ENCODE measurements at places on chromosomes 16 and 17.

DNA sequence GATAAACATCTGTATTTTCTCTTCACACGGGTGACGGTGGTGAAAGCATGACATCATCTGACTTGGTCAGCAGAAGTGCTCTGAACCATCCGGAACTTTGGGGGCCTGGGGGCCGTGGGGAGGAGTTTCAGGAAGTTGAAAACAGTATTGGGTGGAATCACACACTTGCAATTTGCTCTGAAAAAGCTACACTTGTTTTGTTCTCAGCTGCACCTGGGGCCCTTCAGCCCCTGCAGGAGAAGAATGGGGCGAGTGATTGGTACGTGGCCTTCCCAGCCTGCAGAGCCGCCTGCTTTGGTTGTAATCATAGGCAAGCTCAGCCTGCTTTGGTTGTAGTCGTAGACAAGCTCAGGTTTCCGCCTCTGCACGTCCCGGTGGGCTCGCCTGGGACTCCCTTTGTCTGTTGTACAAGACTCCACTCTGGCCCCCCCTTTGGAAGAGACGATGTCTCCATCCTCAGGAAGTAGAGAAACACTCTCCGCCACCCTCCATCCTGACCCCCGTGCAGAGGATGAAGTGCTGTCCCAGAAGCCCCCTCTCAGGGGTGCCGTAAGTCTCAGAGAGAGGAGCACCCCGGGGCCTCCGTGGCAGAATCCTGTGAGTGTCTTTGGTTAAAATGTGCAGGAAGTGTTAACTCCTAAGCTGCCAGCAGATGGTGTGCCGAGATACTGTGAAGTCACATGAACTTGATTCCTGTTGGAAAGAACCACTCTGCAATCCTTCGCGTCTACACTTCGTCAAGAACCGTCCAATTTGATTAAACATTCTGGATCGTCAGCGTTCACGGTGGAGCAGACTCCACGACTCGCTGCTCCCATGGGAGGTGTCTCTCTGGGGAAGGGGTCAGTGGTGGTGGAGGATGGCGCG, 5.4 kb downstream of the BANP start:
- DNase-seq: no peak

- peak; percentile 80 for DNase-seq
These were observed 7.3 kb downstream of the CYGB start for GRCh38 chr17:76530095-76530723.

DNA sequence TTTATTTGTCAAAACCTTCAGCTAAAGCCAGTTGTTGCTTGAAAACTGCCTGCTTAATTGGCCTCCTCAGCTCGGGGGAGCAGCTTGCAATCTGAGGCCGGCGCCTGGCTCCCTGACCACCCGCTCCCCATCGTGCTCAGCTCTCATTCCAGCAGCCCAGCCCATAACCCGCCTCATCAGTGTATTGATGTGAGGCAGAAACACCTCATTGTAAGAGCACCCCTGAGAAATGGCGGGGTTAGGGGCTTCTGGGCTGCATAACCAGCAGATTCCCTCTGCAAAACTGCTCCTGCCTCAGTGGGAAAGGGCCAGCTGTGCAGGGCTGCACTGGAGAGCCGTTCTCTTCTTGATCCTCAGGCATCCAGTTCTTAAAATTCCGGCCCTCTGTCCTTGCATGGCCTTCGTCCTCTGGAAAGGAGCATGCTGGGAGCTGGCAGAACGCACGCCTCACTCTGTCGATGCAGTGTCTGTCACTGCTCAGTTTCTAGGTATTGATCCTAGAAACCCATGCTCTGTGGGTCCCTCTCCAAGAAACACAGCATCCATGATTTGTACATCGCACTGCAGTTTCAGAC, 113.8 kb upstream of the CHMP6 start:
- DNase-seq: no peak

DNA sequence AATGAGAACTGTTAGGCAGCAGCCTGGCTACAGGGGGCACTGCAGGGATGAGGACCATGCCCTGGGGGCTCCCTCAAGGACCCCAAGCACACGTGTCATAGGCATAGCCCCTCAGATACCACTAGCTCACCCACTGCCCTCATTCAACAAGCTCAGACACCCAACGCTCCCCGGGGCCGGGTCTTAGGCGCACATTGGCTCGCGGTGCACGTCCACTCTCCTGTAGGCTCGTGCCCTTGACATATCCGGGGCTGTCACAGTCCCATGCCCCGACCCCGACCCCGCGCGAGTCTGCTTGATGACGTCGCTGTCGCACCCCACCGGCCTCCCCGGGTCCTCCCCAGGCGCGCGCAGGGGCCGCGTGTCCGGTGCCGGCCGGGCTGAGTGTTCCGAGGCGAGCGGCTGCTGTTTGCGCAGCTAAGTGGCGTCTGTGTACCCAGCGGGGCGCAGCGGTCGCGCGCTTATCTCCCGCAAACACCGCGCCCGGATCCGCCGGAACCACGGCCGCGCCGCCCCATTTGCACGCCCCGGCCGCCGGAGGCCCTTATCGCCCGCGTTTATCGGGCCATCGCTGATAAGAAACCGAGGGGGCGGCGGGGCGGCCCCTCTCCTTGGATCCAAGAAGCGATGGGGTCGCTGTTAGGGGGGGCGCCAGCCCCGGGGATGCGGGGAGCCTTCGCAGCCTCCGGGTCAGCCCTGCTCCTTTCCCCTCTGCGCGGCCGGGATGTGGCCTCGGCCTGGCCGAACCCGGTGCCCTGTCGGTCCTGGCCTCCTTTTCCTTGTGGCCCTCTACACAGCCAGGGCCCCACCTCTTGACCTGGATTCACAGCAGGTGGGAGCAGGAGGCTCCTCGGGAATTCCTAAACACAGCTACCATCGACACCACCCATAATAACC, 20.7 kb upstream of the NAGS start:
- no peak for DNase-seq

- no peak for DNase-seq
These were observed 2.5 kb upstream of the VASN start for GRCh38 chr16:4369007-4369733.

DNA sequence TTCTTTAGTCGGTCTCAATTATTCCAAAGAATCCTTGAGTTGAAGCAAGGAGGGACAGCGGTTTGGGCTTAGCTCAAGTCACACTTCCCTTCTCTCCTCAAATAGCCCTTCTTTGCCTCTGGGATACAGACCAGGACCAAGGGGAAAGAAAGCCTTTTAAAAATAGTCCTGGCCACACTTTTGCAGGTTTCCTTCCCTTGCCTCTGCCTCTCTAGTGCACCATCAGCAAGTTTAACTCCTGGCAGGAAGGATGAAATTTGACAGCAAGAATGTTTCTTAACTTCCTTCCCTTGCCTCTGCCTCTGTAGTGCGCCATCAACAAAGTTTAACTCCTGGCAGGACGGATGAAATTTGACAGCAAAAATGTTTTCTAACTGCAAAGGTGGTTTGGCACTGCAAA, 7.2 kb upstream of the G6PC1 start:
- DNase-seq: peak; percentile 6

- DNase-seq: no peak
These were observed 92.8 kb downstream of the RBFOX3 start for GRCh38 chr17:79517827-79518584.

Data from stromal cell of bone marrow (primary cell).